Epithelial cell of proximal tubule (primary cell): ENCODE measurements at places on chromosomes 12 and 14.
A peak's percentile ranks its signal among the peaks of the same experiment; 100 is the strongest.

DNA sequence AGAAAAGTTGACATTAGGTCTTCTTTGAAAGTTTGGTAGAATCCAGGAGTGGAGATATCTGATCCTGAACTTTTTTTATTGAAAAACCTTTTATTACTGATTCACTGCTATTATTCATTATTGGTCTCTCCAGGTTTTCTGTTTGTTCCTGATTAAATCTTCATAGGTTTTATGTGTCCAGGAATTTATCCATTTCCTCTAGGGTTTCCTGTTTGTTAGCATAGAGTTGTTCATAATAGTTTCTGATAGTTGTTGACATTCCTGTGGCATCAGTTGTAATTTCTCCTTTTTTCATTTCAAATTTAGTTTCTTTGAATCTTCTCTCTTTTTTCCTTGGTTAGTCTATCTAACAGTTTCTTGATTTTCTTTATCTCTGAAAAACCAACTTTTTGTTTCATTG lies 370.3 kb downstream of the SLC6A15 start:
- no peak for DNase-seq

DNA sequence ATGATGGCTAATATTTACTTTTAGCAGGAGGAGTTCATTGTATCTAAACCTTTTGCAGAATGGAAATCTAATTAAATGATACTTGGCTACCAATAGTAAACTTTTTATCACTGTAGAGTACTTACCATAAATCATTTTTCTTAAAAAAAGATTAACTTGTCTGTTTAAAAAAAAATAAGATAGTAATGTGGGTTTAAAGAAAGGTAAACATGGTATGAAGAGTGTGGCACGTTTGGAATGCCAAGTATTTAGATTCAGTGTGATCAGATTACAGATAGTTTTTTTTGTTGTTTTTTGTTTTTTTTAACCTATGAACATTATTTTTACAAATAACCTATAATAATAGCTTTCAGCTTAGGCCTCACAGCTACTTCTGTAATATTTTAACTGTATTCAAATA lies 25.8 kb downstream of the KTN1 start:
- no peak for DNase-seq

GRCh38 chr14:76961631-76962302 lies 66.7 kb downstream of the IRF2BPL start:
- DNase-seq, result peak; percentile 88

GRCh38 chr12:53765891-53766290 lies 14.1 kb upstream of the CISTR start:
- DNase-seq, result no peak

GRCh38 chr12:46815809-46816208 lies 10.0 kb downstream of the SLC38A4 start:
- DNase-seq, result no peak

DNA sequence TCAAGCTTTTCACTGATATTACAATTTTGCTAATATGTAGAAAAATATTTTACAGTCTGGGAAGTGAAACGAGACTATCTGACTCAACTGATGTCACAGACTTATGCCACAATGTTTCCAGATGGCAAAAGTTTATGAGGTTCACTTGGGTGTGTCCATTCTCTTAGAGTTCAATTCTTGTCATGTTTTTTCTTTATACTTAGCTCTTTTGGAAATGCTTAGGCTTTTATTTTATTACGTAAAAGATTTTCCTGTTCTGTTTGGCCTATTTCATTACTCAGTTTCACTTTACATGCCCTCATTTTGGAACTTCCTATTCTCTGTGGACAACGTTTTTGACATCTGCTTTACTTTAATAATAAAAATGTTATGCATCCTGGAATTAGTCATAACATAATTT lies 2.1 kb upstream of the PDZRN4 start:
- DNase-seq, result no peak

DNA sequence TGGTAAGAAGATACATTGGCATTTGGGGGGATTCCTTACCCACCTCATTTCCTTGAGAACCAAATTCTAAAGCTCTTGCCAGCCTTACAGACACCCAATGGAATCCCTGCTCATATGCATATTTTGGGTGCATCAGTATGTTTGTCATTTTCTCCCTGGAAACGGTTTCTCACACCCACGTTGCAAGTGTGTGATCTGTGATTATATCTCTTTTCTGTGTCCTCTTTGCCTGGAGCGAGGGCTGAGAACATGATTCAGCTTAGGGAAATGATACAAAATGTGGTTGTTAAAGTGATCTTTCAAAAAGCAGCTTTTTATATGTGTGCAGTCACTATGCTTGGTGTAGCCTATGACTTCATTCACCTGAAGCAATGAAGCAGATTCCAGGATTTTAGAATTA lies 52.0 kb downstream of the KCNMB4 start:
- no peak for DNase-seq
